ENCODE measurements at places on chromosomes 12 and 14.
A peak's percentile ranks its signal among the peaks of the same experiment; 100 is the strongest.

DNA sequence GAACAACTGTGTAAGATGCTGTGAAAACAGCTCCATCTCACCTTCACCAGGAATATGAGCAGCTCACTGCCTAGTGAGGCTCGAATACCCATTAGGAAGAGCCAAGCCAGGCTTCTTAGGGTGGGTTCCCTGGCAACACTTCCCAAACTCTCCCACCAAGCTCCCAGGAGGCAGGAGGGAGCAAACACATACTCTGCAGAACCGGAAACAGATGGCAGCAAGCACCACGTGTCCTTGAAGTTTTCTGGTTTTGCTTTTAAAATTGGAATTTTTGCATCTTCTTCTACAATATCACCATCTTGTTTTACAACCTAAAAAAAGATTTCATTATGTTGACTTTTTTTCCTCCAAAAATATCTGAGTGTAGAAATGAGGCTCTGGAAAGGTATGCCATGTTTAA, 186.7 kb downstream of the ZFP36L1 start:
- no peak for DNase-seq

GRCh38 chr12:55850893-55851292, 8.2 kb upstream of the MMP19 start:
- no peak for DNase-seq

- DNase-seq, result no peak
These were observed 100.3 kb downstream of the SLC25A47 start for GRCh38 chr14:100423317-100424010.

- DNase-seq, result no peak
These were observed 102.8 kb downstream of the TGFB3 start for GRCh38 chr14:75879031-75879430.

DNA sequence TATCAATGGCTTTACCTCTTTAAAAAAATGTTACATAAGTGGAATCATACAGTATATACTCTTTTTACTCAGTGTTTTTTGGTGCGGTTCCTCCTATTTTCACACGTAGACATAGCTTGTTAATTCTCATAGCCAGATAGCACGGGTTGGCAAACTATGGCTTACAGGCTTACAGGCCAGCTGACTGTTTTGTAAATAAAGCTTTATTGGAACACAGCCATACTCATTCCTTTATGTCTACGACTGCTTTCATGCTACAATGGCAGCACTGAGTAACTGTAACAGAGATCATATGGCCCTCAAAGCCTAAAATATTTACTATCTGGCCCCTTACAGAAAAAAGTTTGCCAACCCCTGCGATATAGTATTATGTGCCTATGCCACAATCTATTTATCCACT, 5.8 kb upstream of the DAAM1 start:
- no peak for DNase-seq

DNA sequence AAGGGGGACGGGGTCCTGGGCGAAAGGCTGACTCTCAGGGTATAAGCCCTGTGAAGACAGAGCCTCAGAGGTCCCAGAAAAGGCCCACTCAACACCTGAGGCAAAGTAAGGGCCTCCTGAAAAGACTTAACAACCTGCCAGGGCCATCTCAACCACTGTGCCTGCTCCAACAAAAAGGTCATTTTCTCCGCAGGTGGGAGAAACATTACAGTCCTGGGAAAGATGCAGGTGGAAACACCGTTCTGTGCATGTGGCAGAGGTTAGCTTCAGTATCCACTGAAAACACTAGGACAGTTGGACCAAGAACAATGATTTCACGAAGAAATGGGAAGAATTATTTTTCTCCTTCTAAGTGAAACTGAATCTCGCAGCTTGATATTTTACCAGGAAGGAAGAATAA, 50.9 kb downstream of the CCDC88C start:
- no peak for DNase-seq

- DNase-seq, result no peak
These were observed 146.8 kb upstream of the RASSF8 start for GRCh38 chr12:25811656-25812126.

- DNase-seq, result no peak
These were observed 23.5 kb upstream of the OASL start for GRCh38 chr12:121062391-121063045.

DNA sequence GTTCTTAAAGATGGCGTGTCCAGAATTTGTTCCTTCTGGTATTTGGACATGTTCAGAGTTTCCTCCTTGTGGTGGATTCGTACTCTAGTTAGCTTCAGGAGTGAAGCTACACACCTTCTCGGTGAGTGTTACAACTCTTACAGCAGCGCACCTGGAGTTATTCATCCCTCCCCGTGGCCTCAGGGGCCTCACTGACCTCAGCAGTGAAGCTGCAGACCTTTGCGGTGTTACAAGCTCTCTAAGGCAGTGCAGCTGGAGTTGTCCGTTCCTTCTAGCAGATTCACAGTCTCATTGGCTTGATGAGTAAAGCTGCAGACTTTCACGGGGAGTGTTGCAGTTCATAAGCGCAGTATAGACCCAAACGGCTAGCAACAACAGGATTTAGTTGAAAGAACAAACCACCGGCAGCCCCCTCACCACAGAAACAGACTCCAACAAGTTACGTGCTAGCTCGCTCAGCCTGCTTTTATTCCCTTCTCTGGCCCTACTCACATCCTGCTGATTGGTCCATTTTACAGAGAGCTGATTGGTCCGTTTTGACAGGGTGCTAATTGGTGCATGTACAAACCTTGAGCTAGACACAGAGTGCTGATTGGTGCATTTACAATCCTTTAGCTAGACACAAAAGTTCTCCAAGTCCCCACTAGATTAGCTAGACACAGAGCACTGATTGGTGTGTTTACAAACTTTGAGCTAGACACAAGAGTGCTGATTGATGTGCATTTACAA, 4.5 kb upstream of the CDKN3 start:
- DNase-seq, result no peak

DNA sequence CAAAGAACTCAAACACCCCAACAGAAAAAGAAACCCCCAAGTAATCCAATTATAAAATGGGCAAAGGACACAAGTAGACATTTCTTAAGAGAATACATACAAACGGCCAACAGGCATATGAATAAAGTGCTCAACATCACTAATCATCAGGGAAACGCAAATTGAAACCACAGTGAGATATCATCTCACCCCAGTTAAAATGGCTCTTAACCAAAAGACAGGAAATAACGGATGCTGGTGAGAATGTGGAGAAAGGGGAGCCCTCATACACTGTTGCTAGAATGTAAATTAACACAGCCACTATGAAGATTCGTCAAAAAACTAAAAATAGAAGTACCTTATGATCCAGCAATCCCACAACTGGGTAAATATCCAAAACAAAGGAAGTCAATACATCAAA, 52.4 kb downstream of the CLMN start:
- no peak for DNase-seq

- no peak for DNase-seq
These were observed 63.8 kb downstream of the FIGNL2 start for GRCh38 chr12:51784688-51785087.

DNA sequence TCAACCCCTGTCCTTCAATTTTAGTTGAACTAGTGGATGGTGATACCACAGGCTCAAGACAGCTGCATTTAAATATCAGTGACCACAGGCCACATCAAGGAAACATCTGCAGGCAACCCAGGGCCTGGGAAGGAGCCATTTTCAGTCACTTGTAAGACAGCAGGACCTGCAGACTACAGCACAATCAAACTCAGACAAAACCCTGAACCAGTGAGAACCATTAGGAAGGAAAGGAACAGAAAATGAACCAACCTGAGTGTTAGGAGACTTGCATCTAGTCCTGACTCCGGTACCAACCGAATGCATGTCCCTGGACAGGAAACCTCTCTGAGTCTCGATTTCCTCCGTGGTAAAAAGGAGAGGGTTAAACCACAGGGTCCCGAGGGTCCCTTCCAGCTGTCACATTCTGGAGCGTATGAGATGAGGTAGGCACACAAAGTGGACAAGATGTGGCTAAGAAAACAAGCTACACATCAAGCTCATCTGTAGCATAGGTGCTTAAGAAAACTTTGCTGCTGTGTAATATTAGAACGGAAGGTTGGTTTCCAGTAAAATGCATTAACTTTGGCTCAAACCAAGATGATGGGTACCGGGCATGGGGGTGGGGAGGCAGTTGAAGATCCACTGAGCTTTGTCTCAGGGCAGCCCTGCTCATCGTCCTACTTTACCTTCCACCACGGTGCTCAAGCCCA, 1.6 kb upstream of the CDKN1B start:
- no peak for DNase-seq

- no peak for DNase-seq
These were observed 75.8 kb upstream of the GALNT9 start for GRCh38 chr12:132404951-132405741.

GRCh38 chr14:64705381-64706118, 1.3 kb downstream of the PLEKHG3 start:
- no peak for DNase-seq

- peak; percentile 57 for DNase-seq
These were observed 68.6 kb upstream of the MAX start for GRCh38 chr14:65170768-65171507.

DNA sequence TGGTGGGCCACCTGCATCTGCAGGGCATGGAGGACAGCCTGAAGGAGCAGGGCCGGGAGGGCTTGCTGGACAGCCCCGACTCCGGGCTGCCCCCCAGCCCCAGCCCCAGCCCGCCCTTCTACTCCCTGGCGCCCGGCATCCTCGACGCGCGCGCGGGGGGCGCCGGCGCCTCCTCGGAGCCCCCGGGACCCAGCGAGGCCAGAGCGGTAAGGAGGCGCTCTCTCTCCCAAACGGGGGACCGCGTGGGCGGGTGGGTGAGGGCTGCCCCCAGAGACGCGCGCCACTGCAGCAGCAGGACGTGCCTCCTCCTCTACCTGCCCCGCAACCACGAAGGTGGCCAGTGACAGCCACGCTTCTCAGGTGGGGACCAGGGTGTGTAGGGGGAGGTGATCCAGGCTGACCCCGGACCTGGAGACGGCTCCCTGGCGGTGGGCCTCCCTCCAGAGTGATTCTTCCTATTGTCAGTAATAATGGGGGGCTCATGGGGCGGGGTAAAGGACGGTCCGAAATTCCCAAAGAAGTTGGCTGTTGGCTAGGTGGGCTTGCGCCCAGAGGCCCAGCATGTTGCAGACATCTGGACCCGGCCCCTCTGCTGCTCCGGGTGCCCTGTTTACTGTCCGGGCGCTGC, 652 bp downstream of the RFLNA start:
- no peak for DNase-seq

- DNase-seq, result no peak
These were observed 97.1 kb downstream of the SCAF11 start for GRCh38 chr12:45893240-45893639.

DNA sequence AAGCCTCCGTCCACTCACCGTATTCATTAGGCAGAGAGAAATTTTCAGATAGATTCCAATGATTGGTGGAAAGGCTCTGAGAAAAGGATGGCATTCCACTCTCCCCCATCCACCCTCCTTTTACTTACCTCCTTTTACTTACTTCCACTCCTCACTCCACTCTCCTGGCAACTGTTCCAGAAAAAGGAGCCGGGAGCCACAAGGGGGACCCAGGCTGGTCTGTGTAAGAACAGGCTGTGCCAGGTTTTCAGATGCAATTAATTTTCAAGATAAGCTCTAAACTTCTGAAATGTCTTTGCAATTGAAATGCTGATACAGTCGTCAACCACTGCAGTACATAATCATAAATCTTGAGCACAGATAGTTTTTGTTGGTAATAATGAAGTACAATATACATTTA, 248.8 kb downstream of the ANO6 start:
- no peak for DNase-seq

- DNase-seq, result no peak
These were observed 4.2 kb downstream of the PPM1H start for GRCh38 chr12:62930546-62931425.

DNA sequence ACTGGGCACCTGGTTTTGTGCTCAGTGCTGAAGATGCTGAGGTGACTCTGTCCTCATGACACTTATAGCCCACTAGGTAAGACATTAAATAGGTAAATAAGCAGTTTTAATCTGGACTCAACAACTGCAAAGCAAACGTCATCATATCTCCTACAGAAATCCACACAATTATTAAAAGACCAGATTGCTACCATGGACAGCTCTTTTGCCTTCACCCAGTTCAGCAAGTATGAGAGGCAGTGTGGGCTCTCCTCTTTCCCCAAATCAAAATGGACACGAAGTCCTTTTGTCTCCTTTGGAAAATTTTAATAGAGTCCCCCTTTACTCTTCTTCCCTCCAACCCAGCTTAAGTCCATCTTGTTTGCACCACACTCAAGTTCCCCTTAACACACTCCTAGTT, 171.1 kb downstream of the RPAP3 start:
- DNase-seq, result no peak

GRCh38 chr12:91178139-91178561, 4.5 kb downstream of the DCN start:
- DNase-seq, result peak; percentile 31

DNA sequence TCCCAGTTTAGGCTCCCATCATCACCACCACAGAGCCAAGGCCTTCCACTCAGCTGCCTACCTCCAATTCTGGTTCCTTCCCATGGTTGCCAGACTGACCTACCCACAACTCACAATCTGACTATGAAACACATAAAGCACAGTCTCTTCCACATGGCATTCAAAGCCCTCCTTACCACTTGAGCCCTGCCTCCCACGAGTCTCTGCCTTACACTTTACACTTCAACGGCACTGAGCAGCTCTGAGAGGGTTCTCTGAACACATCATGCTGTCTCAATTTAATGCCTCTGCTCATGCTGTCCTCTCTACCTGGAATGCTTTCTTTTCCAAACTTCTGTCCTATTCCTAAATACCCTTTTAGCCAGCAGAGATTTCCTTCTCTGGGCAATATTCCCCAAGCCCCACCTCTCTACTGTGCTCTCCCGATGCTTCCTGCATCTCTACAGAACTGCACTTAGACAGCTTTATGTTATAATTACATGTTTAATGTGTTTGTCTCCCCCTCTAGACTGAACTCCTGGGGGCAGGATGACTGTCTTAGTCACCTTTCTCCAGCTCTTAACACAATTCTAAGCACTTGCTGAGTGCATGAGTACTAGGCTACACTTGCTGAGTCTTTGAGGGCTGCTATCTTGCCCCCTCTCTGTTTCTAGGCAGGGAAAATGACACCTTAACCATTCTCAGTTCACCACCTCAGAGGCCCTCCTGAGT, 23.5 kb downstream of the FMNL3 start:
- DNase-seq, result no peak

- no peak for DNase-seq
These were observed 87.5 kb downstream of the DUSP16 start for GRCh38 chr12:12474931-12475795.

DNA sequence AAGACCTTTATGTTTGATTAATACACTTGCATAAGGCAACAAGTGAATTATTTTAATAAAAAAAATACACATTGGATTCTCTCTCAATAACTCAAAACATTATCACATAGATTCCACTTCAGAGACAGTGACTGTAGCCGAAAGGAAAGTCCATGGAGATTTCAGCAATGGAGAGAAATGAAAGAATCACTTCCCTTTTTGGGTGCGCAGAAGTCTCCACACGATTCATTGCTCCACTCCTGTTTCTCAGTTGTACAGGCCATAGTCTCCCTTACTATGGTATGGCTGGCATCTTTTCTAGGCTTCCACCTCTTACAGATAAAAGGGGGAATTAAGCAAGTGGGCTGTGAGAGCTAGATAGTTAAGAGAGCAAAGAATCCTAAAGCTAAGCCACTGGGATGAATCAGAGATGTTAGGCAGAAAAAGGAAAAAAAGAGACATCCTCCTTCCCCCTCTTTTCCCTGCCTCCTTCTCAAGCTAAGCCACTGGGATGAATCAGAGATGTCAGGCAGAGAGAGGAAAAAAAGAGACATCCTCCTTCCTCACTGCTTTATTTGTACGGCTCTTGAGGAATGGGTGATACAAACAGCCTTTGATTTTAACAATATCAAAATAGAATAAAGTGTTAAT, 16.3 kb downstream of the ST8SIA1 start:
- DNase-seq, result no peak

- DNase-seq, result no peak
These were observed 191.8 kb downstream of the BMP4 start for GRCh38 chr14:53764846-53765245.

All from AG09319 (cell line).